ENCODE measurements at places on chromosomes 12 and 14. TPM values are rescaled to one million over a fixed set of nuclear protein-coding genes. Genes with fewer than 3 reads are reported as not detected.
A peak's percentile ranks its signal among the peaks of the same experiment; 100 is the strongest.

CLEC7A gene
- polyA plus RNA-seq: 0.43 TPM

CD4 gene
- 12.2 TPM for polyA plus RNA-seq

LRRC10 gene
- not detected for polyA plus RNA-seq

NTF3 gene
- 2.9 TPM for polyA plus RNA-seq

MAX gene
- polyA plus RNA-seq: 48.9 TPM

GRCh38 chr14:101137234-101137633 lies 233.7 kb upstream of the RTL1 start:
- DNase-seq: no peak

- DNase-seq: peak; percentile 53
Measured at GRCh38 chr12:645563-646071, 17.6 kb downstream of the NINJ2 start.

GRCh38 chr14:95339301-95339865 lies 19.7 kb upstream of the CLMN start:
- DNase-seq: no peak

DNA sequence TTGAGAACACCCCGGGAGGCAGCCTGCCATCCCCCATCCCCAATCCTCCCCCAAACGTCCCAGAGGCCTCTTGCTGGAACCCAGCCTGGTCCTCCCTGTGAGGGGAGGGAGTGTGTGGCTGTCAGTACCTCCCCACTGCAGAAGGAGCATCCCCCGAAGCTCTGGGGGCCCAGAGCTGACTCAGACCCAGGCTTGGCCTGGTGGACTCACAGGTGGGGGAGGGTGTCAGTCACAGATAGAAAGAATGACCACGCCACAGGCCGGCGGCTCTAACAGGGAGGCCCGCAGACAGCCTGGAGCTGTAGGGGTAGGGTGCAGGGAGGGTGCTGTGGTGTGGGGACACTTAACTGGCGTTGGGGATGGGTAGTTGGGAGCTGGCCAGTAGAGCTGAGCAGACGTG lies 5.3 kb downstream of the HHIPL1 start:
- no peak for DNase-seq

GRCh38 chr12:39272871-39273655 lies 169.9 kb downstream of the KIF21A start:
- peak; percentile 69 for DNase-seq

GRCh38 chr14:55404173-55404854 lies 7.3 kb downstream of the ATG14 start:
- no peak for DNase-seq
